Nephron progenitor cell (in vitro differentiated cells): ENCODE measurements at places on chromosomes 7 and 10.

DNA sequence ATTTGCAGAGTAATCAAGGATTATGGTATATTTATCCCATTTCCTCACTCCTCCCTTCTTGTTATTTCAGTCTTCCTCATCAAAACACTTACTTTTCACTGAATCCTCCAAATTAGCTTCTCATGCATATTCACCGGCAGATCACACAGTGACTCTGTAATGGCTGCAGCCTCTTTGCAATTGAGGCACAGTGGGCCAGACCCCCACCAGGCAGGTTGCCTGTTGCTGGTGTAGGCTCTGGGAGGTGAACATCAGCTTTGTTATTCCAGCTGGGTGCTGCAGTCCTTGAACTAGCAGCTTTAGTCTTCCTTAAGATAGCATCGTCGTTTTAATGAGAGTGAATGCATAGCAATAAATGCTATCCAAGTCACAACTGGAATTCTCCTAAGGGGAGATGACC lies 449.3 kb downstream of the CNTNAP2 start:
- H3K27me3 ChIP-seq: peaks cover 5% of the 10 kb centered on the region
- no peak overlapping the region for H3K27ac ChIP-seq
- H3K36me3 ChIP-seq: no peaks in the 10 kb centered on the region
- no peak overlapping the region for H3K4me3 ChIP-seq
- no peak for DNase-seq
- no peaks in the 10 kb centered on the region for H3K4me1 ChIP-seq

DNA sequence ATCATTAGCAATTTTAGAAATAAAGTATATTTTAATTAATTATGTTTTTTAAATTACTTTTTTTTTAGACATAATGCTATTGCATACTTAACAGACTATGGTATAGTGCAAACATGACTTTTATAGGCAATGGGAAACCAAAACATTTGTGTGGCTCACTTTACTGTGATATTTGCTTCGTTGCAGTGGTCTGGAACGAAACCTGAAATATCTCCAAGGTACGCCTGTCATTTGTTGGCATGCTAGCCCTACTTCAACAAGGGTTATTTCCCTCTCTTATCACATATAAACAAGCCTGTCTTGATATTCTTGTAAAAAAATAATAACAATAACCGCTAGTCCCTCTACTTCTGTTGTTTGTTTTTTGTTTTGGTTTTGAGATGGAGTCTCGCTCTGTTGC lies 74.2 kb downstream of the TYW1B start:
- H3K4me1 ChIP-seq: no peaks in the 10 kb centered on the region
- H3K27ac ChIP-seq: no peak overlapping the region
- no peak overlapping the region for H3K4me3 ChIP-seq
- H3K27me3 ChIP-seq: no peaks in the 10 kb centered on the region
- H3K36me3 ChIP-seq: peaks cover 31% of the 10 kb centered on the region

- H3K4me1 ChIP-seq: no peaks in the 10 kb centered on the region
- DNase-seq: peak; percentile 53
- H3K27ac ChIP-seq: no peak overlapping the region
- H3K36me3 ChIP-seq: no peaks in the 10 kb centered on the region
Measured at GRCh38 chr7:52017802-52018679, 701.4 kb upstream of the COBL start.

DNA sequence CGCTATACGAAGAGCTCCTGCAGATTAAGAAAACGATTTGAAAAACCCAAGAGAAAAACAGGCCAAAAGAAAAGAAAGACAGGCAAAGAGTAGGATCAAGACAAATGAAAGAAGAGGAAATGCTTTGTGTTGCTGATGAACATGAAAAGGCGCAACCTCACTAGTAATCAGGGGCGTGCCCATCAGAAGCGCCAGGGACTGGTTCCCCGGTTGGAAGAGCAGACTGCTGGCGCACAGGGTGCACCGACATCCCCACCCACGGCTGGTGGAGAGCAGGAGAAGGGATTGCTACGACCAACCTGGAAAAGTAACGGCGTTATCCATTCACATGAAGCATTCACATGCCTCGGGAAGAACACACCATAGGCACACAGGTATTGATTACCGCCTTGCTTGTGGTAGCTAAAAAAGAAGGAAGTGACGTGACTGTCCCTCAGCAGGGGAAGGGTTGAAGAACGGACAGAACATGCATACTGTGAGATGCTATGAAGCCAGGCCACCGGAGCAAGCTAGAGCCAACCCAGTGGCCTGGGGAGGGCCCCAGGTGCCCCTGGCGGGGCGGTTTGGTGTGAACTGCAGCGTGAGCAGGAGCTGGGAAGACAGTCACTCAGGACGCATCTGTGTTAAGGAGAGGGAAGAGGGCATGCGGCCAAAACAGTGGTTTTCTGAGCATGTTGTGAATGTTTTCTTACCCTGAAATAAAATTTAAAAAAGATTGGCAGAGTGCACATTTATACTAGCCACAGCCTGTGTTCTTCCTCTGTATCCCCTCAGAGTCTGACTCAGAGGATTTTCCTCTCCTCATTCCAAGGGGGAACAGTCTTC lies 18.3 kb downstream of the AGAP3 start:
- no peak overlapping the region for H3K4me3 ChIP-seq
- H3K27me3 ChIP-seq: peaks cover 3% of the 10 kb centered on the region
- H3K4me1 ChIP-seq: peaks cover 18% of the 10 kb centered on the region
- no peak for DNase-seq
- H3K27ac ChIP-seq: no peak overlapping the region
- peaks cover 16% of the 10 kb centered on the region for H3K36me3 ChIP-seq

GRCh38 chr7:572416-573268 lies 53.0 kb upstream of the PDGFA start:
- H3K27ac ChIP-seq: peak overlapping the region; percentile 98
- peaks cover 65% of the 10 kb centered on the region for H3K4me1 ChIP-seq
- H3K36me3 ChIP-seq: peaks cover 23% of the 10 kb centered on the region
- DNase-seq: peak; percentile 57
- peak overlapping the region; percentile 63 for H3K4me3 ChIP-seq

- no peak overlapping the region for H3K4me3 ChIP-seq
- DNase-seq: no peak
- no peaks in the 10 kb centered on the region for H3K36me3 ChIP-seq
Measured at GRCh38 chr10:1249142-1249920, 193.1 kb downstream of the WDR37 start.
